ENCODE measurements at places on chromosomes 5 and 9. TPM values are rescaled to one million over a fixed set of nuclear protein-coding genes. Genes with fewer than 3 reads are reported as not detected.

Gene TSSK1B
- total RNA-seq = not detected

Gene SPINK6
- not detected for total RNA-seq

Gene PARP8
- total RNA-seq = 10.9 TPM

Gene BICD2
- total RNA-seq = 36.0 TPM

Gene MOB3B
- total RNA-seq = 2.2 TPM

Gene TMEM171
- not detected for total RNA-seq

Gene CDC20B
- total RNA-seq = not detected

Gene HAVCR2
- 4.7 TPM for total RNA-seq

Gene SARDH
- 2.7 TPM for total RNA-seq

Gene SOX30
- 0.34 TPM for total RNA-seq

Gene AK1
- total RNA-seq = 722 TPM

Gene FGD3
- 2.9 TPM for total RNA-seq

Gene DAB2
- 21.8 TPM for total RNA-seq

Gene SPATA31C1
- not detected for total RNA-seq

- DNase-seq = no peak
Measured at GRCh38 chr5:151863566-151863965, 61.1 kb downstream of the GLRA1 start.

- DNase-seq = no peak
Measured at GRCh38 chr5:39058178-39058921, 15.8 kb downstream of the RICTOR start.

DNA sequence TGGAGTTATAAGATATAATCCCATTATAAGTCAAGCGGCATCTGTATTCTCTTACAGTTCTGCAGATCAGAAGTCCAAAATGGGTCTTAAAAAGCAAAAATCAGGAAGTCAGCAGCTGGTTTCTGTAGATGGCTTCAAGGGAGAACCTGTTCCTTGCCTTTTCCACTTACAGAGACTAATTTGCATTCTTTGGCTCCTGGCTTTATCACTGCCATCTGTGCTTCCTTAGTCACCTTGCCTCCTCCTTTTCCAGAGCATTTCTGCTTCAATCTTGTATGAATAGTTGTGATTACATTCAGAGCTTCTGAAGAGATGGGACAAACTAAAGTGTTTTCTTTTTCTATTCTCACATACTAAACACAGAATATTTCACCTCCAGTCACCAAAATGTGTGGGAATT, 647.3 kb upstream of the GRAMD2B start:
- DNase-seq = no peak

GRCh38 chr5:139950436-139950835, 92.7 kb downstream of the NRG2 start:
- DNase-seq = no peak

GRCh38 chr9:73667749-73668148, 516.1 kb downstream of the ANXA1 start:
- no peak for DNase-seq

DNA sequence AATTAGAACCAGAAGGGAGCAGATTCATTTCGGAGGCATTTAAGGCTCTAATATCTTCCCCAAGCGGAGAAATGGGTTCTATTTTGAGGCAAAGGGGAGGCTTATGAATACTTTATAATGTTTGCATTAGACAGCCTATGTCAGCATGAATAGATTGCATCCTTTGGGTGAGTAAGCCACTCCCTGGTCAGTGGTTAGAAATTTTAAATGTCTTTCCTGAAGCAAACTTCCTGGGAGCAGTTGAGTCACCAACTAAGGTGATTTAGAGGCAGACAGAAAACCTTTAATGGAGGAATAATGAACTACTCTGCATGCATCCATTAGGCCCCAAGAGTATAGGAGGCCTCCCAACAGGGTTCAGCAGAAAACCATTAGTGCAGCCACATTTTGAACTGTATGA, 204.9 kb downstream of the ELAVL2 start:
- DNase-seq = no peak

GRCh38 chr9:104780796-104781395, 17.0 kb downstream of the NIPSNAP3B start:
- DNase-seq = no peak

DNA sequence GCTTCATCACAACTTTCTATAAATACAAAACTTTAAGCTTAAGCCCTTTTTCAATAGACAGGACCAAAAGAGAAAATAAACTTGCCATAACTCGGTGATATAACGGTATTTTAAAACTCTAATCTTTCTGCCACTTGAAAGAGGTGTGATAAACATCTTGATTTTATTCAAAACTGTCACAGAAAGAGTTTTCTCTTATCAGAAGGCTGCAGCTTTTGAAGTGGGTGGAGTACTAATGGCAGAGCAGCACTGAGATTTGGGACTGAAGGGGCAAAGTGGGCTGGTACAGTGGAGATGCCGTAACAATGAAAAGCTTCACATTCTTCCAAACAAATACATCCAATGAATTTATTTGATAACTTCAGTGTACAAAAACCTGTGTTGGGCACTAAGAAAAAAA, 92.5 kb downstream of the FBXO38 start:
- no peak for DNase-seq

GRCh38 chr5:109837231-109837861, 147.6 kb downstream of the MAN2A1 start:
- no peak for DNase-seq

- no peak for DNase-seq
Measured at GRCh38 chr9:136965771-136966484, 11.4 kb upstream of the PTGDS start.

DNA sequence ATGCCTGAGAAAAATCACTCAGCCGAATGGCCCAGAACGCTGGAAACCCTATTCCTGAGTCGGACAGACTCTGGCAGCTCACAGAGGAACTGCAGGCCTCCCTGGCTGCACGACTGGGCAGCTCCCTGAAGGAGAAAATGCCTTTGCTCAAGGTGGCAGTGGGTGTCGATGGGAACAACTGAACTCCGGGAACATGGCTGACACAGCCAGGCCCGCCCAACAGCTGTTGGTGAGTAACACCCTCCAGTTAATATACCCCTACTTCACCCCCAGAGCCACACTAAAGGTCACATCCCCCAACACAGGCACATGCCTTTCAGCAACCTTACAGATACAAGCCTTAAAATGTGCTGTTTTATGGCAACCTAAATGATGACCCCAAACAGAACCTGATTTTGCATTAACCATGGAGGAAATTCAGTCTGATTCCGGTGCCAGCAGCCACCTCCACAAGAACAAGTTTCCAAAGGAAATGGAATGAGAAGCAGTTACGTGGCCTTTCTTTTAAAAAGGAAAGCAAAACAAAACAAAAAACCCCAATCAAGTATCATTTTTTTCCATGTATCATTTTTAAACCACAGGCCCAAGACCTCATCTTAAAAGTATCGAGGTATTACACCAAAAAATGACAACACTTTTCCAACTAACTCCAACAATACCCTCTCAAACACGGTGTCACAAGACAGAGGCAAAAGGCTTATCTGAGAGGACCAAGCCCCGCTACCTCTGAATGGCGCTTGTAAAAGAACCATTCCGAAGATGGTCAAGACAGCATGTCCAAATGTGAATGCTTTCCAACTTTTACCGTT, 3.1 kb downstream of the KLF9 start:
- DNase-seq = peak; percentile 79

DNA sequence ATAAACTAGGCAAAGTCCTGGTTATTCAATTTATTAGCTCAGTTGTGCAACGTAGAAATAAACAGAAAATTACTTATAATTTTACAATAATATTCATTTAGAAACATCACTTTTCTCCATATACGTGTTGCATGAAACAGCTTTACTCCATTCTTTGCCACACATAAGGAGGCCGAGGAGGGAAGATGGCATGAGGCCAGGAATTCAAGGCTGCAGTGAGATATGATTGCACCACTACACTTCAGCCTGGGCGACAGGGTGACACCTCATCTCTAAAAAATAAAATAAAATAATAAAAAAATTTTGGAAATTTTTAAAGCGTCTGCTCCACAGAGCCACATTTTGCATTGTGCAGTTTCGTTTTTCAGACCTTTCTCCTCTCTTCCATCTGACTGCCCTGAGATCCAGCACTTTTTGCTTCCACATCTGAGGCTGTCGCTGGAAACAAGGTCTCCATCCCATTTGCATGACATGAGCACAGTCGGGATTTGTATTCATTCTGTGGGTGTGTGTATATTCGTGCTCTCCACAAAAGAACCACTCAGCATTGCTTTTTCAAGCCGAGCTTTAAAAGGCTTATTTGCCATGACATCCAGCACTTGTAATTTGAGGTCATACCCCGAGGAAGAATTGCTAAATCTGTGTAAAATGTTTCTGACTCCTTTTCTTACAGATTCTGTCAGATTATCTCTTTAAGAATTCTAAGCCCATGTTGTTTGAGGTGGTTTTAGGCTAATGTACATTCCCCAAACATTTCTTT, 98.6 kb upstream of the MSX2 start:
- no peak for DNase-seq

DNA sequence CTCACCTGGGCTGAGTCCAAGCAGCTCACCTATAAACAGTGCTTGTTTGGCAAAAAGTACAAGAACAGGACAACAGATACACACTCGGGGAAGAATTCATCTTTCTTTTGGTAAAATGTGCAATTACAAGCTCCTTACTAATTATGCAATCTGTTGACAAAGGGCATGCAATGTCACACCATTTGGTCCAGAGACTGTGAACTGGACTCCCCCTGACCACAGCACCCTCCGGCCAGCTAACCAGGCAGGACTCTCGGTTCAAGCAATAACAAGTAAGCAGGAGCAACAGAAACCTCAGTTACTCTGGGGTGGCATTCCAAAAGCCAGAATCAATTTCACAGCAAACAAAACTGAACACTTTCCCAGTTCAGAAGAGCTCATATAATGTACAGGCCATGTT, 113.8 kb downstream of the GNAQ start:
- no peak for DNase-seq

GRCh38 chr9:72812559-72813111, 140.2 kb downstream of the ALDH1A1 start:
- no peak for DNase-seq

DNA sequence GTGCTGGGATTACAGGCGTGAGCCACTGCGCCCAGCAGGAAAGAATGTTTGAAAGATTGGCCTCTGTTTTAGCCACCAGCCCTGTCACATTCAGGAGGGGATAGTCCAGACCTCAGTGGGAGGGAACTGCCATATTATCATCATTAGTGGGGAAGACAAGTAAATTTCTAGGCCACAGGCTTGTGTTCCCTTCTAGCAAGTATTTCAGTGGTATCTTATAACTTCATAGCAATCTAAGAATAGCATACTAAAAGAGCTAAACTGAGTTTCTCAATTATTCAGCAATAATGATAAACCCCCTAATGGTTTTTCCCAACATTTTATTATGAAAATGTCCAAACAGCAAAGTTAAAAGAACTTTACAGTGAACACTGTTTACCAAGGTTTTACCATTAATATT, 30.0 kb downstream of the SLC25A51 start:
- DNase-seq = no peak

GRCh38 chr5:127813633-127814587, 110.7 kb downstream of the CCDC192 start:
- no peak for DNase-seq

- no peak for DNase-seq
Measured at GRCh38 chr5:3534997-3535396, 60.6 kb upstream of the IRX1 start.

DNA sequence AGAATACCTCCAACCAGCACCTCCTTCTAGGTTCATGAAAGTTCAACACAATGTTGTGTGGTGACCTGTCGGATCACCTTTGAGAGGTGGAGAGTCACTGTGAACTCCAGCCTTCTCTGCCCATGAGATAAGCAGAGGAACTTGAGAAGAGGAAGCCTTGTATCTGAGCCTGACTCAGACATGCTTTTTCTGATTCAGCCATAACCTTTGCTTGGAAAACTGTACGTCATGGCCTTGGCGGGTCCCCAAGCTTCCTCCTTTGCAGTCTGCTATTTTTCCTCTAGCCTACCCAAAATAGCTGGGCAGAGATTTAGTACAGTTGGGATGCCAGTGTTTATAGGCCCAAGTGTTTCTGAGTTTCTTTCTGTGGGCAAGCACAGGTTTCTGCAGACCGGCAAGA, 274.7 kb downstream of the CETN3 start:
- DNase-seq = peak; percentile 84

DNA sequence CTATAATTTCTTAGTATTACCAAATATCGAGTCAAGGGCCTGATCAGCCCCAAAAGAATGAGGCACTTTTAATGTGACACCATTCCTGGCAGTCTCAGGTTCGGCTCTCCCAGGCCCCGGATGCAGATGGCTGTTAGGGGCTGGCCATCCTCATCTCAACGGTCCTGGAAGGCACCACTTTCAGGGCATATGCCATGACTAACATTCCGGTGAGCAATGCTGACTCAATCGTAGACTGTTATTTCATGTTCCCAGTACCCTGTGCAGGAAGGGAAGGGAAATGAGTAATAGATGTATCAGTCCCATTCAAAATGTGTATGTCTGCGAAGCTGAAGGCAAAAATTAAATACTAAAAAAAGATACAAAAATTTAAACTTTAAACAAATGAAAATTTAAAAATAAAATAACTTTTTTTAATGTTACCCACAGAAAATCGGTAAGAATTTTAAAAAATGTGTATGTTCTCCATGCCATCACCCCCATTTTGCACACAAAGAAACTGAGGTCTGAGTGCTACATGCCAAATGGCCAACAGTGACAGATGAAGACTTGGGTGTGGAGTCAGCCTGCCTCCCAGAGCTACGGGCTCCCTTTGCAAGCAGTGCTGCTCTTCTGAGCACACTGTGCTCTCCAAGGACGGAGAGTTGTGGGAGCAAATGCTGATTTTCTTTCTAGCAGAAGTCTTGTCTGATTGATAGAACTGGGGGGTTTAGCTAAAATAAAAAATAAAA, 79.0 kb downstream of the GLDC start:
- DNase-seq = no peak

DNA sequence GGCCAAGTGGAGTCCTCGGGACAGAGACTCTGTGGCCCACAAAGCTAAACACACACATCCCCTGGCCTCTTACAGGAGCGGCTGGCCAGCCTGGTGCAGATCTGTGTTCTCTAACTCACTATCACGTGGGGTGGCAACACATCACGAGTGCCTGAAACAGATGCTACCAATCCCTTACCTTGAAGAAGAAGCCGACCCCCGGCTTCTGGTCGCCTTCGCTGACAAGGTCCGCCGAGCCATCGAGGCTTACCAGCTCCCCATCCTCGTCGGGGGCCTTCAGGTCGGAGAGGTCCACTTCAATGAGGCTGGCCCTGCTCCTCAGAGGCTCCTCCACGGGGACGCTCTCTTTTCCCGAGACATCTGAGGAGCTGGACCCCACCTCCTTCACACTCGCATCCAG, 86.7 kb downstream of the CAMSAP1 start:
- DNase-seq = no peak

GRCh38 chr9:137866226-137867141, 11.1 kb upstream of the CACNA1B start:
- no peak for DNase-seq

DNA sequence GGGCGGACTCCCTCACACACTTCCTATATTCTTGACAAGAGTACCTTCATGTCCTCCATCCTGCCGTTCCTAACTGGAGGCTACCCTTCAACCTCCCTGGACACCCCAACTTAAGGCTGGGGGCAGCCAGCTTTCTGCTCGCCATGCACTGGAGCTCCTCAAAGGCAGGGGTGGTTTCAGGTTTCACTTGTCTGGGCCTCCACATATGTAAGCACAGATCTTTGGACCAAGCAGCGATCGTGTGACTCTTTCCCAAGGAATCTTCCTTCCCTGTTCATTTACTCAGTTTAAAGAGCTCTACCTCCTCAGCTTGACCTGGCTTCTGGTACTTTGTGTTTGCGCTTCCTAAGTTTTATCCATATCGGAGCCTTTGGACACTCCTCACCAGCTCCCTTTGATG, 34.2 kb upstream of the TRPC7 start:
- no peak for DNase-seq
